Nucleus accumbens (tissue), 56 donors: ENCODE measurements at places on chromosomes 1 and 21.

- DNase-seq = no peak
These were observed 114.7 kb downstream of the PCNX2 start for GRCh38 chr1:233180641-233181364.

DNA sequence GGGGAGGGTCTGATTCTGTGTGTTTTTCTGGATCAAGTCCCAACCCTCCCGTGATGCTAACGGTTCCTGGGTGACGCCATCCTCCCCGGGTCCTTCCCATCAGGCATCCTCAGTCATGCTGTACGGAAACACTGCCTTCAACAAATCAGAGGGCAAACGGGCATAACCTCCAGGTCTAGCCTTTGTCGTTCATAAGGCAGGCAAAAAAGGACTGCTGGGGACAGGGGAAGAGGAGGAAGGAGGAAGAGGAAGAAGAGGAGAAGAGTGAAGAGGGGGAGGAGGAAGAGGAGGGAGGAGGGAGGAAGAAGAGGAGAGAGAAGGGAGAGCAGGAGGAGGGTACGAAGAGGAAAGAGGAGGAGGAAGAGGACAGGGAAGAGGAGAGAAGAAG, 84.4 kb downstream of the ITPKB start:
- DNase-seq = no peak

DNA sequence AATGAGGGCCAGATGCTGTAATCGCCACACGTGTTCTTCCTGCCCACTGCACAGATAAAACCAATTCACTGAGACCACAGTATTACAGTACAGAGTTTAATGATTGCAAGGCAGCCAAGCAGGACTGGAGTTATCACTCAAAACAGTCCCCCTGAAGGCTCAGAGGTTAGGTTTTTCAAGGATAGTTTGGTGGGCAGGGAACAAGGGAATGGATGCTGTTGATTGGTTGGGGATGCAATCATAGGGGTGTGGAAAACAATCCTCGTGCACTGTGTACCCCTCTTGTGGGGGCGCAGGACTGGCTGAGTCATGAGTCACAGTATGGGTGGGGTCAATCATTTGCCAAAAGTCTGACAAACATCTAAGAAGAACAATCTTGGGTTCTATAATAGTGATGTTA, 12.4 kb upstream of the USP1 start:
- no peak for DNase-seq

GRCh38 chr1:3707298-3707938, 44.8 kb upstream of the CCDC27 start:
- no peak for DNase-seq

- DNase-seq = no peak
These were observed 9.7 kb upstream of the STIL start for GRCh38 chr1:47323599-47324031.

DNA sequence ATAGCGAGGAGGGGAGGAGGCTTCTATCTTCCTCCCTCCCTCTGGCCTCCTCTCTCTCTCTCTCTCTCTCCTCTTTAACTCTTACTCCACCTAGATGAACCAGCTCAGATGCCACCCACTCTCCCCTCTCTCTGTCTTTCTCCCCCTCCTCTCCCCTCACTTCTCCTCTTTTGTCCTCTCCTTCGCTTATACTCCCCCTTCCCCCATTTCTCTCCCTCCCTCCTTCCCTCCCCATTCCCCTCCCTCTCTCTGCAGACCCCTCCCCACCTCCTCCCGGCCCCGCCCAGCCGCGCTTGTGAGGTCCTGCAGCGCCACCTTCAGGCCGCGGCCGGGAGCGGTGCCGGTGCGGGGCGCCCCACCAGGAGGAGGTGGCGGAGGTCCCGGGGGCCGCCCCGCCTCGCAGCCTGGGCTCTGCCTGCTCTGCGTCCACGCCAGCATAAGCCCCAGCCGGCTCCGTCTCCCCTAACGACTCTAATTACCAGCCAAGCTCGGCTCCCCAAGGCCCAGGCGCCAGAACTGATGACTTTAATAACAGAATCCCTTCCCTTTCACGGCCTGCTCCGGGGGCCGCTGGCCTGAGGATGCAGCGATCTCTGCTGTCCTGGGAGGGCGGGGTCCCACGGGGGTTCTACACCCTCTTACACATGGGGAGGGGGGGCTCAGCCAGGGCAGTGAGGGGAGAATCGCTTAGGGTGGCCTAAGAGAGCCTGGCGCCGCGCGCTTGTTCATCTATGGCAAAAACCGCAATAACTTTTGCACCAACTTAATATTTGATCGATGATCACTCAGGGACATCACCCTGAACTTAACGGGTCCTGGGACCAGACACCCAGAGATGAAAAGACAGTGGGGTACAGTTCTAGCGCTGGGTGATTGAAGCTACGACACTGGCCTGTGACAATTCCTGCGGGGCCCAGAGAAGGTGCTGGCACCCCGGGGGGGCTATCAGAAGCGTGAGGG, 637.3 kb downstream of the MATN1 start:
- no peak for DNase-seq

DNA sequence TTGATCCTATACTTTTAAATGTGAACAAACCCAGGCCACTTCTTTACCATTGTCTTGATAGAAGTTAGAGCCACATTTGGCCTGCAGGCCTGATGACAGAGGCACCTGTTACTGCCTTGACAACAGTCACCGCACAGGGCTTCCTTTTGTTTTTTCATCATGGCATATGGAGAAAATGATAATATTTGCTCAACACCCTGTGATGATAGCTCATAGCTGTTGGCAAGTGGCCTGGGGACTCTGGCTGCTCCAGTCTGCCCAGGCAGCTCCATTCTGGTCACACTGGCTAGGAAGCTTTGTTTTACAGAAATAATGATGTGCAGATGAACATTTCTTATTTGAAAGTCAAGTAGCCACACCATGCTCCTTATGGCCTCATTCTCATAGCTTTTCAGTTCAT, 89.6 kb upstream of the GPR88 start:
- no peak for DNase-seq

DNA sequence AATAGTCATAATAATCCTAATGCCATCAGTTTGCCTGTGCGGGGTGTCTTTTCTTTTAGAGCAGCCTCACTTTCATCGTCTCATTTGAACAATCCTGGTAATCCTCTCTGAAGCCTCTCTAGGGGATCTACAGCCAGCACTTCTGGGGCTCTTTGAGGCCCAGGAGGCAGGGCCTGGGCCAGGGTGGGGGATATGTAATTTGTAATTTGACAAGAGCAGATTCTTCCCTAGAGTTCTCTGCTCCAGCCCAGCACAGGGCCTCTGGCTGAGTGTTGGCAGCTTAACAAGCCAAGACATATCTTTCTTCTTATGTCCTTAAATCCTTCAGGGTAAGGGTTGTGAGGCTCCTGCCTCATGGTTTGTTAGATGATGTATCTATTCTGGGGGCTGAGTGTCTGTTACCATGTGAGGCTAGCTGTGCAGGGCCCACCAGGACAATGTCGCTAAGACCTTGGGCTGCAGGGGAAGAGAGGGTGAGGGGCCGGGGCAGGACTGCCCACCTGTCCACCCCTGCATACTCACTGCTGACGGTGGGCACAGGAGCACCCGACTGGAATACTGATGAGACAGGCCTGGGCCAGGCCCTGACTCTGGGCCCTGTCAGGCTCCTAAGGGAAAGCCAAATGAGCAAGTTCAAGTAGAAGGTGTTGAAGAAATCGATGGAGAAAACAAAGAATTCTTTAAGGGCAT, 45.3 kb upstream of the PARP1 start:
- no peak for DNase-seq

GRCh38 chr1:174197547-174197946, 38.2 kb downstream of the RABGAP1L start:
- no peak for DNase-seq

GRCh38 chr1:212853658-212854057, 4.4 kb upstream of the FLVCR1 start:
- DNase-seq = no peak

- DNase-seq = no peak
These were observed 443.5 kb upstream of the B3GALT2 start for GRCh38 chr1:193629875-193630274.

DNA sequence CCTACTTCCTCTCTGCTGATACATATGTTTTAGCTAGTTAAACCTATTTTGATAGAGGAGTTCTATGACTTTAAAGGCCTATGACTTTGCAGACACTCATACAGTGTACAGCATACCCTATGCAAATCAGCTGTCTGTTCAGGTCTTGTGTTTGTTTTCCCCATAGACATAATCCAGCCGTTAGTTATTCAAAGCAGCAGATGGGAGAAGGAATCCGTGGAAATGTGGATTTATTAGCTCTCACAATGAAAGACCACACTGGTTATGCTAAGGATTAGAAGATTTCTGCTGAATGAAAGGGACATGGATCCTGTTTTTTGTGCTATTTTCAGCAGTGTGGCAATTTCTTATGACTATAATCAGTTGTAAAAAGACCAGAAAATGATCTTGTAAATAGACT, 59.8 kb downstream of the MAST2 start:
- no peak for DNase-seq

GRCh38 chr1:26162220-26162709, 3.4 kb downstream of the FAM110D start:
- no peak for DNase-seq

GRCh38 chr1:218874313-218874712, 299.4 kb upstream of the LYPLAL1 start:
- DNase-seq = no peak

DNA sequence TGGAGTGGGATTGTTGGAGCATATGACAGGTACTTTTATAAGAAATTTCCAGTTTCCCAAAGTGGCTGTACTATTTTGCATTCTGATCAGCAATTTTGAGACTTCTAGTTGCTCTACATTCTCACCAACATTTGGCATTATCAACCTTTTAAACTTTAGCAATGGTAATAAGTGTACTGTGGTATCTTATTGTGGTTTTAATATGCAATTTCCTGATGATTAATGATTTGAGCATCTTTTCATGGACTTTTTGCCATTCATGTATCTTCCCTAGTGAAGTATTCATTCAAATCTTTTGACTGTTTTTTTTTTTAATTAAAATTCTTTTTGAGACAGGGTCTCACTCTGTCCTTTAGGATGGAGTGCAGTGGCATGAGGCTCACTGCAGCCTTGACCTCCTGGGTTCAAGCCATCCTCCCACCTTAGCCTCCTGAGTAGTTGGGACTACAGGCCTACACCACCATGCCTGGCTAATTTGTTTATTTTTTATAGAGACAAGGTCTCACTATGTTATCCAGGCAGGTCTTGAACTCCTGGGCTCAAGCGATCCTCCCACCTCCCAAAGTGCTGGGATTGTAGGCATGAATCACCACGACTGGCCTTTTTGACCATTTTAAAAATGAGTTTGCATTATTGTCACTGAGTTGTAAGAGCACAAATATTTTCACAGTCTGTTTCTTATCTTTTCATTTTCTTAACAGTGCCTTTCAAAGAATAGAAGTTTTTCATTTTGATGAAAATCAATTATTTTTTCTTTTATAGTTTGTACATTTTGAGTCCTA, 7.8 kb upstream of the SLC6A9 start:
- DNase-seq = no peak
